OCI-LY7 (cell line): ENCODE measurements at places on chromosomes 12 and 14.

DNA sequence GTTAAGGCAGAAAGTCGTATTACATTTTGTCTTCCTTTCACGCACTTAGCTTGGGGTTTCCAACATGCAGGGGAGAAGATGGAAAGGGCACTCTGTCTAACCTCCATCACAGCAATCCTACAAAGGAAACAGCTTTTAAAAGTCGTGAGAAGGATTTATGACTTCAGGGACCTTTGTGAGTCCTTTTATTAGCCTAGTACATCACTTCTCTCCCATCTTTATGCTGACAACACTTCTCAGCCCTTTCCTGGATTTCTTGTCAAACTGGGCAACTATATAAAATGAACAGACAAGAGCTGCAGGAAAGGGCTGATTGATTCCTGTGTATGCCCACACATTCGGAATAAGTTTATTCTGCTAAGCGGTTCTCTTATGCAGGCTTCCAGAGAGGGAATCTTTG lies 159.0 kb downstream of the DERA start:
- DNase-seq = no peak

DNA sequence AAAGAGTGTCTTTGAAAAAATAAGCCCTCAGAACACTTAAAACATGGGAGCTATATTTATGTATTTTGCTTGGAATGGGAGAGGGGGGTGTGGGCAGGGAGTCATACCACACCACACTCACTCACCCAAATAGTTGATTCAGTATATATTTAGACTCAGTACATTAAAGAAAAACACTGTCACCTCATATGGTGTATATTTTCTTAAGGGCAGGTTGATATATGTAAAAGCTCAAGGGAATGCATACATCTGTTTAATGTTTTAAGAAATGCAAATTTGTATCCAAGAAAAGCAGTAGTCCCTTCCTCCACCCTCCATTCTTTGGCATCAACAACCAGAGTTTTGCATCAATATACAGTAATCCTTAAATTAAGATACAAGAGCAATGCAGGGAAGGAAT lies 1.4 kb downstream of the NFYB start:
- peak; percentile 15 for DNase-seq

DNA sequence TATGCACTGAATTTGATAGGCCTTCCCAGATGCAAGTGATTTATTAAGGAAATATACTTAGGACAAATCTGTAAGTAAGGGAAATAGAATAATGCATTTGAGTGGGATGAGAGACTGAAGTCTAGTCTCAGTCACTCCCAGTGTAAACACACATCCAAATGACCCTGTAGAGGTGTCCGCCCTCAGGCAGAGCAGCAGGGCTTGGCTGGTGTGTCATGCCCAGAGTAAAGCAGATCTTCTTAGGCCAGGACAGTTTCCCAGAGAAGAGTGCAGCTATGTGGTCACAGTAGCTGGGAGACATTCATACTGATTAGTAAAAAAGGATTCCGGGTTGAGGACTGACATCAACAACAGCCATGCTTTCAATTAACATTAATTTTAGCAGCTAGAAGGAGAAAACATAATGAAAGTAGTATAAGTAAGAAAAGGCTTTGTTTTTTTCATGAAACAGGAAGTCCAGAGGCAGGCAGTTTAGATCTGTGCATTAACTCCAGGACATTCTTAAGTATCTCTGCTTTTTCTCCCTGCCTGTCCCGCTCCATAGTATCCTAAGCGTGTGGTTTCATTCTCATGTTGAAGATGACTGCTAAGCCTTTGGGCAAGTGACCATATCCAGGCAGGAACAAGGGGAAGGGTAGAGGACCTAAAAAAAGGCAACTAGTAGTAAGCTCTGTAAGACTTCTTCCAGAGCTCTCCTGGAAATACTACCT lies 35.7 kb downstream of the CNTN1 start:
- DNase-seq = no peak

GRCh38 chr14:92651758-92652406 lies 96.5 kb downstream of the LGMN start:
- no peak for DNase-seq

DNA sequence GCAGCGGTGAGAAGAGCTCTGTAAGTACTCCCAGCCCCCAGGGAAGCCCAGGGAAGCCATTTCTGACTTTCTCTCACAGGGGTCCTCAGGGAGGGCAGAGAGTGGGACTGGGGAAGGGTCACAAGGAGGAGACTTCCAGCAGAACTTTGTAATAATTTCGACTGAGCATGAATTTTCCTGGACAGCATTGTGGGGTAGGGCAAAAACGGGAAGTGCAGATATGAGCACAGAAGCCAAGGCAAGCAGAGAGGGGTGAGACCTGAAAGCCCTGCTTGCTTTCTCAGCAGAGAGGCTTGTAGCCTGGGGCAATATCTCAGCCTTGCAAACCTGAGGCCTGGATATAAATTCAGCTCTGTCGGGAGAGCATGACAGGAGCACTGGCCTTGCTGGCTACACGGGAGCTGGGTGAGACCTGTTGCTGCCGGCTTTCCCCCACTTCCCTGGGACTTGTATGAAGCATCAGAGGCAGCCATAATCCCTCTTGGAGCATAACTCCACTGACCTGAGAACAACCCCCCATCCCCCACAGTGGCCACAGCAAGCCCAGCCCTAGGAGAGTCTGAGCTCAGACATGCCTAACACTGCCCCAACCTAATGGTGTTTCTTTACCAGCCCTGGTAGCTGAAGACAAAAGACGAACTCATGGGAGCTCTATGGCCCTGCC lies 9.8 kb upstream of the IQSEC3 start:
- DNase-seq = no peak

GRCh38 chr12:95724767-95725166 lies 65.8 kb downstream of the NTN4 start:
- DNase-seq = no peak

- DNase-seq = no peak
Observed at GRCh38 chr14:29458547-29458946, 469.1 kb downstream of the PRKD1 start.

DNA sequence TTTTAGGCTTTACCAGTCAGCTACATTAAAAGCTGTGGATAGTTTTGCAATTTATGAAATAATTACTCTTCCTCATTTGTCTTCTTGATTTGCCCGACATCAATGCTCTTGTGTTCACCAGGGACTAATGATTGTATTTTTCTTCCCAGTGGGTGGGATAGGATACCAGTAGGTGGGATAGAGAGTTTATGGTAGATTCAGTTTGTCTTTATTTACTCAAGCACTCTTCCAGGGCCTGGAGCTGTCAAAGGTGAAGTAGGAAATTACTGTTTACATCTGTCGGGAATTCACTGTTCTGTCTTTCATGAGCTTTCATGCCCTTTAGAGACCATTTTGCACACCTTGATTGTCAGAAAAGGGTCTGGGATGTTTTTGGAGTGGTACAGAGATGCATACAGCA lies 36.6 kb downstream of the ETV6 start:
- no peak for DNase-seq

DNA sequence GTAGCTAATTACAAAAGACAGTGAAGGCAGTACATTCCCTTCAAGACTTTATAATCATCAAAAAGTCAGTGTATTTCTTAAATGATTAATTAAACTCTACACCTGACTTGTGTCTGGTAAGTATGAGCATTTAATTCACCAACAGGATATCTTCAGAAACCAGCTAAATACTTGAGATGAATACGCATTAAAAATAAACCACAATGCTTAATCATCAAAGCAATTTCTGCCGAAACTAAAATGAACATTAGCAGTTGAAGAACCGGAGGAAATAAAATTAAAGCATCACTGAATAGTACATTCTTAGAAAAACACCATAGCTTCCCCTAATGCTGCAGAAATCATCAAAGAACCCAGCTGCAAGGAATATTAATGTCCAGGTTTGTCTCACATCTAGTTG lies 32.7 kb downstream of the SLC25A21 start:
- DNase-seq = no peak

GRCh38 chr14:85233756-85234155 lies 296.2 kb upstream of the FLRT2 start:
- DNase-seq = no peak

GRCh38 chr14:100796946-100797345 lies 29.0 kb upstream of the MEG3 start:
- DNase-seq = no peak

DNA sequence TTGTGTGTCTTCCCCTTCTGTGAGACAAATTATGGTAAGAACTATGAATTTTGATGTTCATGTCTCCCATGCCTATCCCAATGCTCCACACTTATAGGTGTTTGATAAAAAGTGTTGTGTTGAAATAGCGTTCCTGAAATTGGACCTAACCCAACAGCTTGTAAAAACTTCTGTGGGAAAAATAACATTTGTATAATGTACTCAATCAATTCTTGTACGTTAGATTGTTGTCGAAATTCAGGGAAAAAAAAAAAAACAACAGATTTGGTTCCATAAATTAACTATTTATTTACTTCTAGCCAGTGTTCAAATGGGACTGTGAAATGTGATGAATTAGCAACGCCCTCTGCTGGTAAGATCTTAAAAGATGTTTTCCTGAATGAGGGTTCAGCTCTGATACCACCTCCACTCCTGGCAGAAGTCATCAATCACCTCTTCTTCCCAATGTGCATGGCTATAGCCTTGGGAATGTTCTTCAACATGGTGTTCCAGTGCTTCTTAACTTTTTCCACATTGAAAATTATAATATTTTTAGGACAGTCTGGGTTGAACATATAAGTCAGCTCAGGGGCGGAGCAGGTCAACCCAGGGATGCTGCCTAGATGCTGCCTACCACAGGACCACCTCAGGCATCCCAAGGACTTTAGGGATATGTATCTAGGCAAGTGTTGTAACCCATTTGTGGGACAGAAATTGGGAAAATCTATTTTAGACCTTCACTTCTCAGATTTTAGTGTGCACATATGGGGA lies 170.6 kb downstream of the OTOGL start:
- peak; percentile 38 for DNase-seq
